ENCODE measurements at places on chromosomes 1 and 21.

DNA sequence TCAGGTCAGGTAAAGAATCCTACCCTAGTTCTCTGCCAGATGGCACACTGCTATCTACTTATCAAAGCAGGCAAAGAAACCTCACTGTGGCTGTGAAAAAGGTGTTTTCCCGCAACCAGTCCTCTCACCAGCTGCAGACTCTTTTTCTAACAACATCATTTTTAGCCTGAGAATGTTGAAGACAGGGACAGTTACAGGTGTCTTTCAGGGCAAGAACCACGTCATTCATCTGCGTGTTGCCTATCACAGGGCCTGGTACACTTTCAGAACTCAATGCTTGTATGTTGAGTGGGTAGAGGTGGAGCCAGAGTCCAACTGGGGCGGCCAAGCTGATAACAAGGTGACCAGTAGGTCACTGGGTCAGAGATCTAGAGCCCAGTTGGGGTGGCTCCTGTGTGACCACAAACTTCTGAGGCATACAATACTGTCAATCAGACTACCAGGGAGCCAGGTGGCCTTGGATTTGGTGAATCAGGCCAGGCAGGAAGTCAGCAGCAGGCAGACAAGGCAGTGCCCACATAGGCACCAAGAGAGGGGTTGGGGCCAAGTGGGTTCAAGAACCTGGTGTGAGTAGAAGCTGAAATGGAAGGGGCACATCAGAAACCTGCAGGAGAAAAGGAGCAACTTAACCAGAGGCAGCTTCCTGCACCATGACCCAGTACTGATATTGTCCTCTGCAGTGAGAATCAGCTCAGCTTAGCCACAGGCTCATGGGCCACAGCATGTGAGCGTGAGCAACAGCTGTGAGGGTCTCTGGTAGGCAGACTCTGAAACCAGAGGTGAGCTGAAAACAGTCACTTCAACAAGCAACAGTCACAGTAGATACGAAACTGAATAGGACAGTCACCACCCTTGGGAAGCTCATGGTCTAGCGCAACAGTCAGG is 123.6 kb downstream of the DTL start:
- DNase-seq: no peak

DNA sequence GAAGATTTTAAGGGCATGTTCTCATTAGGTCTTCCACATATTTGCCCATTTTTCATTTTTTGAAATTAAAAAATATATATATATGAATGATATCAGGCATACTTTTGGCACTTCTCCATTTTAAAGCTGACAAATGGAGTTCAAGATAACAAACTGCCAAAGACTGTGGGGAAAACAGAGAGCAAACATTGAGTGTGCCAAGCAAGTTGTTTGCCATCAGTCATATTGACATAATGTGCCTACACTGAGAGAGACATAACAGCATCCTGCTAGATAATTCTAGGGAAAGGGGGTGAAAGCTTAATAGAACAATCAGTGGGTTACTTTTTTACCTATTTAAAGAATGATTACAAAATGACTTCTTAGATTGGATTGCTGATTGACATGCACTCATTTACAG is 529.4 kb upstream of the CXADR start:
- no peak for DNase-seq

- DNase-seq: no peak
Measured at GRCh38 chr21:15197696-15198095, 132.9 kb upstream of the NRIP1 start.

DNA sequence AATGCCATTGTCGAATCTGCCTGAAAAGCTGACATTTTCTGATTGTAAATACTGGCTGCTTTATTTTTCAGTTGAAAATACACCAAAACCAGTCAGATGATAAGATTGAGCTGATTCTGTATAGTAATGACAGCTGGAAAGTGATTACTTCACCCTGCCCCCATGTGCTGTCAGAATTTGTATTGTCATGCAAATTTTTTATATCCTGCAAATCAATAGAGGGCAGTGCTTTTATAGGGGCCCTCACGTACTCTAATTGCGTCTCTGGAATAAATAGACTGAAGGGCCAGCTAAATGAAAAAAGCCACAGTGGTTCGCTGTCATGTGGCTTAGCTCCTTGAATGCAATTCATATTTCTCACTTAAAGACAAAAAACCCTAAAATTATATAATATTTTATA is 208.6 kb downstream of the LHX8 start:
- no peak for DNase-seq

DNA sequence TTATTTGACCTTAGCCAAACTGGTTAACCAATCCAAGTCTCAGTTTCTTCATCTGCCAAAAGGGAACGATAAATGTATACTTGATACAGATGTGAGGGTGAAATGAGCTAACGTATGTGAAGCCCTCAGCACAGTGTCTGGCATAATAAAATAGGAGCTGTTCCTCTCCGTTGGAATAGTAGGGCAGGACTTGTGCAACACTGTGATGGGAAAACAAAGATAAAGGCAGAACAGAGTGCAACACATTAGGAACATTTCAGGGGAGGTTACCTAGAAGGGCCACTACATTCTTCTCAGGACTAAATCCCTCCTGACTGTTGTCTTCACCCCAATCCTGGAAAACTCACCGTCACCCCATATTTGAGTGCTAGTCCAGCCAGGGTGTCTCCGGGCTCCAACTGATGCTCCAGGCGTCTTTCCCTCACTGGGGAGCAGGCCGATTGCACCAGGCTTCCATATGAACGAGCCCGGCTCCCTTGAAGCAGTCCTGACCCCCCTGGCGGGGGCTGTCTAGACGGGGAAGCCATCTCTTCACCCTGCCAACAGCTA is 896 bp downstream of the LYSMD1 start:
- no peak for DNase-seq

- no peak for DNase-seq
Measured at GRCh38 chr1:2070800-2071530, 20.8 kb downstream of the PRKCZ start.

DNA sequence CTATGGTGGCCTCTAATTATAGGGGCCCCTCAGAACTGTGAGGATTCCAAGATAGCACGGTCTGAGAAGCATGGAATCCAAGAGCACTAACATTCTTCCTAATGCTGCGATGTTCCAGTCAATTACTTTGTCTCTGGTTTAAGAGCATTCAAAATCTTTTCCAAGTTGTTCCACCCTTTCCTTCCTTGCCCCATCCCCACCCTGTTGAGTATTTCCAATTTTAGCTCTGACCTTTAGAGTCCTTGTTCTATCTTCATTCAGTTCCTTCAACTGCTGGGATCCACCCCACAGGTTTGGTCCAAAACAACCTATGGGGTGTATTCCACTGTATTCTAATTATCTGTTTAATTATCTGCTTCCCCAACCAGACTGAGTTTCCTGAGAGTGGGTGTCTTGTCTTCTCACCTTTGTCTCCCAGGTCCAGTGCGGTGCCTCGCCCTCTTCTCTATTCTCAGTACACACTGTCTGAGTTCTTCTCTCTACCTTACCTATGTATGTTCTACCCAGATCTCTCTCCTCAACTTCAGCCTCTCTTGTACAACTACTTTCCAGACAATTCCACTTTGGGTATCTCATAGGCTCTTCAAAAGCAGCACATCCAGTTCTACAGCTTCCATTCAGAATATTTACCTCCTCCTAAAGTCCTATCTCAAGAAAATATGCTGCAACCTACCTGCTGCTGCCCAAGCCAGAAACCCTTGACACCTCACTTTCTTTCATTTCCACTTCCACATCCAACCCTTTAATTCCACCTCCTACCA is 25.0 kb upstream of the BCL9 start:
- DNase-seq: no peak

GRCh38 chr1:44016041-44016889 is 15.0 kb downstream of the SLC6A9 start:
- no peak for DNase-seq

GRCh38 chr1:59290193-59290949 is 6.5 kb upstream of the FGGY start:
- no peak for DNase-seq

DNA sequence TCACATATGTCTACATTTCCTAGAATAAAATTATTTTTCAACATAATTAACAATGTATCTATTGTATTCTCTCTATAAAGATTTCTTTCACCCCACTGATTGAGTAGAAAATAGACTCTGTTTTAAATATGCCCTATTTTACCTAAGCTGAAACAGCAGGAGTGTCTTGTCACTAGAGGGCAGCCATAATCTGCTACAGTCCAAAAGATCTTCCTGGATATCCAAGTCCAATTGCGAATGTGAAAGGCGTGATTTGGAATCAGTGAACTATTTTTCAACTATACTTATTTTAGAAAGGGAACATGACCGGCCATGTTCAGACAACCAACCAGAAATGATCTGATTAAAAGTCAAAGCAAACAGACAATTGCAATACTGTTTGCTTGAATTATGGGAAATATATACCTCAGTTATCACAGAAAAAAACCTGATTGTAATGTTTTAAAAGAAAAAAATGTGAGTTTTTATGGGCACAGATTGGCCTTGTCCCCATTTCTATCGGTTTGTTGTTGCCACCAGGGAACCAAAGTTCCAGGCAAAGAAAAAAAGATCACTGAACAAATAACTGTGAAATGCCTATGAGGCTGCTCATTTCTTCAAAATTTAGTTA is 1211.0 kb upstream of the ADGRL4 start:
- peak; percentile 46 for DNase-seq

DNA sequence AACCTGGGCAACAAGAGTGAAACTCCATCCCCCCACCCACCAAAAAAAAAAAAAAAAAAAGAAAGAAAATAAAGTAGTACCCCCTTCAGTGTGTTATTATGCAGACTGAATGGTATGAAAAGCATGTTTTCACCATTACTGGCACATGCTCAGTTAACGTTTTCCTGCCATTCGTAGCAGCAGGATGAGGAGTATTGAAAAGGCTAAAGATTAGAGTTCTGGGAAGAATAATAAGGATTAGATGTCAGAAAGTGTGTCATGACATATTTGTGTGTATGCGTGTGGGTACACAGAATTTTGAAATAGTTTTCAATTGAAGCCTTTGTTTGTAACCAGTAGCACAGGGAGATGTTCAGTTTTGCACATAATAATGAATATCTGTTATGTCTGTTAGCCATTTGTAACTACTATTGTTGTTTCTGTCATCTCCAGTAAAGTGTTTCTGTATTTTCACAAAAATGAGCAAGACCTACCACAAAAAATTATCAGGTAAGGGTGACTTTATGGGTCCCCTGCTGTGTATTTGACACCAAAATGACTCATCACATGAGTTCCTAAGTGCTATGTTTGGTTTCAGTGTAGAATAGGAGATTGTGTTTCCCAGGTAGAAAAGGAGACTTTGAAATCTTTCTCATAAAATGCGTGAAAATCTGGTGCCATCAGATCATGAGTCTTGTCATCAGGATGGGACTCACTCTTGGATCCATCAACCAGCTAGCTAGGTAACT is 358.9 kb downstream of the DISC1 start:
- no peak for DNase-seq

DNA sequence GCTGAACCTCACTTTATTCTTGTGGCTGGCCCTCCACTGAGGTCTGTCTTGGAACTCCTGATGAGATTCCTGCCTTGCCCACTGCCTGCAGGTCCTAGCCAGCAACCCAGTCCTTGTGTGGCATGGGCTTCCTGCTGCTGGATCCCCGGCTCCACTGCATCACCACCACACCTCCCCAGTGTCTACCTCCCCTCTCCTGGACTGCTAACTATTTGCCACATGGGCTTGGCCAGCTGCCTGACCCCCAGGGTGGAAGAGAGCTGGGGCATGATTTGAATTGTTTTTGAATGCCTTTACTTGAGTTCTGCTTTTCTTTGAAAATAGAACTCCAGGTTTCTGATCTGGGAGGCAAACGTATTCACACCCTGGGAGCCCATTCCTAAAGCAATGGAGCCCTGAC is 41.2 kb downstream of the SPAG17 start:
- DNase-seq: no peak

DNA sequence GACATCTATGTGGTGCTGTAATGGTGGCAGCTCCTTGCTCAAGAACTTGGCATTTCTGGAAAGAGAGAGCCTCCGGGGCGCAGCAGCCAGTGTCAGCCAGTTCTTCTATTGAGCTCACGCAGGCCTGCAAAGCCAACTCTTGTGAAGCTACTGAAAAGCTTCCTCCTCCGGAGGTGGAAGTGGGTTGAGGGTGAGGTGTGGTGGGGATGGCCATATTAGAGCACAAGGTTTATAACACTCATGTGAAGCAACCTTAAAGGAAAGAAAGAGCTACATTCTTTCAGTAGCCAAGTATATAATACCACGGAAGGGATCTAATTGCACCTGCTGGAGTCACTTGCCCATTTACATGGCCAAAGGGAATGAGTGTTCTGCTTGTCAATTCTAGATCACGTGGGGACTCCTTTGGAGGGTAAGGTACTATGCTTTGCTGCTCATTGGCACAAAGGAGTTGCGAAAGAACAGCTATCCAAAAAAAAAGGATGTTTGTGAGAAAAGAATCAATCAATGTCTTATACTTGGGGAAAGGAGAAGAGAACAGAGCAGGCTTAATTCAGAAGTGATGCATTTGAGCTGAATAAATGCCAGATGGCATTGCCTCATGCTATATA is 18.3 kb upstream of the MAP10 start:
- no peak for DNase-seq

GRCh38 chr1:205588636-205589035 is 43.2 kb downstream of the ELK4 start:
- DNase-seq: no peak

DNA sequence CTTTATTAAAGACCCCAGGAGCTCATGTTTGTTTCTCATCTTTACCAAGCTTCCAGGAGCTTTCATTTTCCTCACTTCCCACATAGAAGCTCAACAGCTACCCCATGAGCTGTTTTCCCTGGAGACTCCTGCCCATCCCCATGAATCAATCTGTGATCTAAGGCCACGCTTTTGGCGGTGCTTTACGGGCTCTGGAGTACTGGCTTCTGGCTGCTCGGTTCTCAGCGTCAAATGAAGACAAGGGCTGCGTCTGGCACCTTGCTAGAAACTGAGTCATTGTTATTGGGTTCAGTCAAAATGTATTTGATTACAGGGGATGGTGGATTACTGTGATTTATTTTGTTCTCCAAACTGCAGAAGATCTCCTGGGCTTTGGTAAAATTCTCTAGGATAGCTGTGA is 39.9 kb downstream of the ACP6 start:
- DNase-seq: no peak

All from HS-5 (cell line).